ENCODE measurements at places on chromosomes 2 and 18.

GRCh38 chr2:26164641-26165211 is 8.2 kb upstream of the GAREM2 start:
- no peak for DNase-seq

- no peak for DNase-seq
These were observed 20.9 kb upstream of the PPP1CB start for GRCh38 chr2:28730641-28731146.

DNA sequence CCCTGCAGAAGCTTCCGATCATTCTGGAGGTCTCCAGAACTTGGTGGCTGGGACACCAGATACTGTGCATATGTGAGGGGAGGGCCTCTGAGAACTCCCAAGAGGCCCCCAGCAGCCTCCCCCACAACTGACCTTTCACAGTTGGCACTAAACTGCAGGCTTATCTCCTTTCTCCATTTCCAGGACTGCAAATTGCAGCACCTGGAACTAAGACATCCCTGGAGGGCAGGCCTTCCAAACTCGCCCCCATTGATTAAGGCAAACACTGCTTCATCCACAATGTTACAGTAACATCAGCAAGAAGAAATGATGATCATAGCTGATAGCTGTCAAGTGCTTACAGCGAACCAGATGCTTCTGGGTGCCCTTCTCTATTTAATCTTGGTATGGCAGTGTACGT is 67.9 kb downstream of the TGOLN2 start:
- DNase-seq = no peak

- no peak for DNase-seq
These were observed 417.1 kb downstream of the ANKRD30B start for GRCh38 chr18:15165048-15165447.

DNA sequence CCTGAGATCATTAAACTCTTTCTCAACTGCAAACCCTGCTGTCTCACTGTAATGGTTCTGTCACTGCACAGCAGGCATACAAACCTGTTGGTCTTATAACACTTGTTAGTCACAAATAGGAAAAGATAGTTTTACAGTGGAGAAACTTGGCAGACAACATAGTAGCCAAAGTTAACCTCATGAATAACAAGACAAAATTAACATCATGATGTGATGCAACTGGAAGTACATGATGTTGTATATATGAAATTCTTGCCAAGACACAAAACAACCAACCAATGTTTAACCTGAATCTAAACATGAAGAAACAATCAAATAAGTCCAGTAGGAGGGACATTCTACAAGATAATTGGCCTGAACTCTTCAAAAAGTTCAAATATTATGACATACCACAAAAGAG is 189.3 kb downstream of the RNF152 start:
- no peak for DNase-seq

- DNase-seq = no peak
These were observed 78.1 kb upstream of the KIF5C start for GRCh38 chr2:148796735-148797512.

DNA sequence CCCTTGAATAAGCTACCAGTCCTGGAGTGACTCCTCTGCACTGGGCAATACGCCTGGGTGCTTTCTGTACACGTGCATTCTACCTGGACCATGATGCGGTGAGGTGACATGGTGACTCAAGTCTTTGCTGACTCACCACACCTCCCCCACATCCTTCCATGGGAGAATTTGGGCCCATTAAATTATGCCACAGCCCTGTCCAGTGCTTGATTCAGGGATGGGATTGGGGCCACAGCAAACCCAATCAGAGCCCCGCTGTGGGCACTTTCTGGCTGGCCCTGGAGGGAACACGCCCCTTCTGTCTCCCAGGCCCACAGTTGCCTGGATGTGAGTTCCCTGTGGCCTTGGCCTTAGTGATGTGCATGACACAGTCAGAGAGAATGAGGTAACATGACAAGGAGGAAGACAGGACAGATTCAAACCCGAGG is 86.9 kb downstream of the LRRC30 start:
- no peak for DNase-seq

- no peak for DNase-seq
These were observed 1.5 kb downstream of the MALL start for GRCh38 chr2:110113961-110114591.

DNA sequence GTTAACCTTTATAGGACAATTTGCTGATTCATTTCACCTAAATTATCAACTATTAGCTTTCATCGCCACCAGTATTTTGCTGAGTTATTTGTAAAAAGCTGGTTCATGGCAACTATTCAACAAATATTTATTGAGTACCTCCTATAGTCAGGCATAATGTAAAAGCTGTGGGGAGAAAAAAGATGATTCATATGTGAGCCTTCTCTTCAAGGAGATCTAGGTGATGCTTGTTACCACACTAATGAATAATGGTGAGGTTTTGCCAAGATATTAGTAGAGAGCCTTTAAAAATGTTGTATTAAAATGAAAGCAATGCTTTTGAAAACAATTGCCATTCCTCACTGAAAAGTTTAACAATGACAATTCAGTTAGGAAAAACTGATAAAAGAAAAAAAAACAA is 187.8 kb downstream of the ANKRD44 start:
- DNase-seq = no peak

DNA sequence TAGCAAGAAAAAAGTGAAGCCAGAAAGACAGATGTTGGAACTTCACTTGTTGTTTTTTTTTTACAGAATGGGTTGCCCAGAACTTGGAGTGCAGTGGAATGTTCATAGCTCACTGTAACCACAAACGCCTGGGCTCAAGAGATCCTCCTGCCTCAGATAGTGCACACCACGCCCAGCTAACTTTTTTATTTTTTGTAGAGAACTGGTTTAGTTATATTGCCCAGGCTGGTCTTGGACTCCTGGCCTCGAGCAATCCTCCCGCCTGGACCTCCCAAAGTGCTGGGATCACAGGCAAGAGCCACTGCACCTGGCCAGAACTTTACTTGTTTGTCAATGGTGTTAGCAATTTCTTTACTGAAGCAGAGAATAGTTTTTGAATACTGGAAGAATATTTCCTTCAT is 11.9 kb upstream of the ASPRV1 start:
- DNase-seq = no peak

GRCh38 chr2:98269274-98269673 is 77.0 kb upstream of the CNGA3 start:
- DNase-seq = no peak

- DNase-seq = no peak
These were observed 38.3 kb downstream of the LRRFIP1 start for GRCh38 chr2:237665713-237666143.

DNA sequence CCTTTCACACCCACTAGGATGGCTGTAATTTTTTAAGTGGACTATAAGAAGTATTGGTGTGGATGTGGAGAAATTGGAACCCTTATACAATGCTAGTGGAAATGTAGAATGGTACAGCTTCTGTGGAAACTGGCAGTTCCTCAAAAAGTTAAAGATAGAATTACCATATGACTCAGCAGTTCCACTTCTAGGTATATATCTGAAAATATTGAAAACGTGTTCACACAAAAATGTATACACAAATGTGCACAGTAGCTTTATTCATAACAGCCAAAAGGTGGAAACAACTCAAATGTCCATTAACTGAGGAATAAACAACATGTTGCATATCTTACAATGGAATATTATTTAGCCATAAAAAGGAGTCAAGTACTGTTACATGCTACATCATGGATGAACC is 17.7 kb downstream of the TANK start:
- DNase-seq = no peak

DNA sequence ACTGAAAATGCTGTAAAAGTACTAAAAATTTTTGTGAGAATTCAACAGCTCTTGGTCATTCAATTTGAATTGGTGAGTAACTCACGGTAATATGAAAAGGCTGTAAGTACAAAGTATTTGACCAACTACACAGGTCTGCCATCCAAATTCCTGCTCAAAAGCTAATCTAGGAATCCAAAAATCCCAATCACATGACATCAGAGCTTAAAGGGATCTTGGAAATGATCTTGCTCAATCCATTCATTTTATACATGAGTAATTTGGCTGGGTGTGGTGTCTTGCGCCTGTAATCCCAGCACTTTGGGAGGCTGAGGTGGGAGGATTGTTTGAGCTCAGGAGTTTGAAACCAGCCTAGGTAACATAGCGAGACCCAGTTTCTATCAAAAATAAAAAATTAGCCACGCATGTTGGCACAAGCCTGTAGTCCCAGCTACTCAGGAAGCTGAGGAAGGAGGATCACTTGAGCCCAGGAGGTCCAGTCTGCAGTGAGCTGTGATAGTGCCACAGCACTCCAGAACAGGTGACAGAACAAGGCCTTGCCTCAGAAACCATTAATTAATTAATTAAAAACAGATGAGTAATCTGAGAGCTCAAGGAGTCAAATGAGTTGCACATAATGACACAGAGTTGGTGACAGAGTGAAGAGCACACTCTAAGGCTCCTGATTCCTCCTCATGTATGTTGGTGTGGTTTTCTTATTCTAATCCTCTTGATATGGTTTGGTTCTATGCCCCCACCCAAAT is 19.8 kb downstream of the SPIRE1 start:
- DNase-seq = no peak

- DNase-seq = no peak
These were observed 1615.3 kb upstream of the ZEB2 start for GRCh38 chr2:146135245-146135644.

DNA sequence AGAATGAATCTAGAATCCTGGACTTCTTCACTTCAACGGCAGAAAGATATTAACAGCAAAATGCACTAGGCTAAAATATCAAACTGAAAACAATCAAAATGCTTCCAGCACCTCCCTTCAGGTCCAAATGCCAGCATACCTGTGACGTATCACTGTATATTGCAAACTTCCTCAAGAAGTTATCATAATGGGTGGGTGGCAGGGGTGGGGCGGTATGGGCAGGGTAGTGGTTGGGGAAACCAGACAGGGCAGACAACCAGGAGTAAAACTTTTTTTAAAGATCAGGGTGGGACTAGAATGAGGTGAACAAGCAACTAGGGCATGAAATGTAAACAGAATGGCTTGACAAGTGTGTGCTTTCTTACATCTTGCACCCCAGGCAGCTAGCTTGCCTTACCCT is 140.9 kb downstream of the SATB2 start:
- DNase-seq = no peak

DNA sequence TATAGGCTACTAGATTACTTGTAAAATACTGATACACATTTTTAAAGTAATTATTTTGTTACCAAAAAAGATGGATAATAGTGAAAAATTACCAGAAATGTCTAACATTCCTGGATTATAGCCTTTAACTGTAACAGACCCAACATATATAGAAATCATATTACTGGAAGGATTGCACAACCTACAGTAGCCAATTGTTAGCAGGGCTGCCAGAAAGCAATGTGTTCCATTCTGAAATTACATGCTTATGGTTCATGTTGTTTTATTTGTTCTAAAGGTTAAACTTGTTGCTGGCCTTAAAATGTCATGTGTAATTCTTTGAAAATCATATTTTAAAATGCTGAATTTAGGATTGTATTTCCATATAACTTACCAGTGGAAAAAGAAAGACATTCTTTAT is 793.6 kb upstream of the ACVR2A start:
- no peak for DNase-seq

DNA sequence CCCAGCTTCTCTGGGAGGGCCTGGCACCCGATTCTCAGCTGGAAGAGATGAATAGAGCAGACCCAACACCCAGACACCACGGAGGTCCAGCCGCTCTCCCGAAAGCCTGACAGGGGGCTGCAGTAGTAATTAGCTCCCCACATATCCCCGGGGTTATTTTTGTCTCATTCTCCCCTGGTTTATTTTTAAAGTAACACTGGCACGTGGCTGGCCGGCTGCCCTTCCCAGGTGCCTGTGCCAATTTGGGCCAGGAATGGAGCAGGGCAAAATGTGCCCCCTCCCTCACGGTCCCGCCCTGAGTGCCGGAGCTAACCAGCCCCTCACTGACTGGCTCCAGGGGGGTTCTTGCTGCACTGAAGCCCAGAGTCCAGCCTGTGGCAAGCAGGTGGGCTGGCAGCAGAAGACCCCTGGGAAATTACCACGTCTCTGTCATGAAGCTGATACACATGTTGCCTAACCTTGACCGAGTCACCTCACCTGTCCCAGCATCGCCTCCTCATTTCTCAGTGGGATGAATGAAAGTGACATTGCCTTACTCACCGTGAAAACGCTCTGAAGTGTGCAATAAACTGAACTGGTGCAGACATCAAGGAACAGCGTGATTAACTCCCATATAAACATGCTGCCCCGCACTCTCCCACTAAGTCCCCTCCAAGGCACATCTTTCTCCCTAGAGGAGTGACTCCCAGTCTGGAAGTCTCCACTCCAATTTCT is 18.4 kb downstream of the KCNK3 start:
- no peak for DNase-seq

- DNase-seq = no peak
These were observed 2.9 kb upstream of the IL1F10 start for GRCh38 chr2:113064898-113065297.

DNA sequence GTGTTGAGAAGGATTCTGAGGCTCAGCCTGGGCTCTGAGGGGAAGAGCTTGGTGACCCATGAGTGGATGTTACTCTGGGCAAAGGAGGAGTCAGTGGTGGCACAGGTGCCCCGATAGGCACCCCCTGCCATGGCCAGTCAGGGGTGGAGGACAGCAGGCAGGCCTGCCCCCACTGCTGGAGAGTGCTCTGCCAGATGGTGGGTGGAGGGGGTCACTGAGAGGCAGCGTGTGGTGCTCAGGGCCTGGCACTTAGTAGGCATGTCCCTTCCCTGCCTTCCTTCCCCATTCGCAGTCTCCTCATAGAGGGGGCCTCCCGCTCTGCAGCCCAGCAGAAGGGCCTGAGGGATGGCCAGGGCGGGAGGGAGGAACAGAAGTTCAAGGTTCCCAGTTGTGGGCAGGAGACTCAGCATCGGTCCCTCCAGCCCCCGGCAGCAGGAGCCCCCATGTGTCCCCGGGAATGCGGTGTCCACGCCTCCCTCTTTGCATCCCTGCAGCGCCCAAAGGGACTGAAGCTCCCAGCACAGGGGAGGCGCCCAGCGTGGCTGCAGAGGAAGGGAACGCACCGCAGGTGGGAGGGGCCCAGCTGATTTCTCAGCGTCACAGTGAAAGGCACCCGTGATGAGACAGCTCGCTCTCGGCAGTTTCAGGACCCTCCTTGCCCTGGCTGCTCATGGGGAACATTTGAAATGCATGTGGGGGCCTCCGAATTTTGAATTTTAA is 5.7 kb upstream of the SNED1 start:
- no peak for DNase-seq

- DNase-seq = no peak
These were observed 735.2 kb upstream of the GCFC2 start for GRCh38 chr2:76445880-76446279.

GRCh38 chr2:38233231-38233983 is 143.7 kb downstream of the ATL2 start:
- DNase-seq = no peak

DNA sequence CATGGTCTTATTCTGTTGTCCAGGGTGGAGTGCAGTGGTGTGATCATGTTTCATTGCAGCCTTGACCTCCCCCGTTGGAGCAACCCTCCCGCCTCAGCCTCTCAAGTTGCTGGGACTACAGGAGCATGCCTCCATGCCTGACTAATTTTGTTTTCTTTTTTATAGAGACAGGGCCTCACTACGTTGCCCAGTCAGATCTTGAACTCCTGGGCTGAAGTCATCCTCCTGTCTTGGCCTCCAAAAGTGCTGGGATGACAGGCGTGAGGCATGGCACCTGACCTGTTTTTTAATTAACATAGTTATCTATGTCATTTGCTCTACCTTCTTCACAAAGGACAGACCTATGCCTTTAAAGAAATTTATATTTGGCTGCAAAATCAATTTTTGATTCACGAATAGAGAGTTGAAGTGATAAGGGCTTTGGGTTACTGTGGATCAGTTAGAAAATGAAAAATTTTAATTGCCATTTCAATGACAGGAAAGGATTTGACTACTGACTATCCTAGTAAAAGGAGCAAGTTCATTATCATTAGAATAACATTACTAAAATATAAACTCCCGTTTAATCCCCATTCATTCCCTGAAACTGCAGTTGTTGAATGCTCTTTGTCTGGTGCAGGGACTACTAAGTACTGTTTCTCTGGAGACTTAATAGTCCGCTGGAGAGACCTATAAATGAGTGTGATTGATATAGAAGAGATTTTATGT is 3.7 kb downstream of the RNF138 start:
- no peak for DNase-seq
